Right lung (tissue), 10 donors: ENCODE measurements at places on chromosomes 11 and 22.

DNA sequence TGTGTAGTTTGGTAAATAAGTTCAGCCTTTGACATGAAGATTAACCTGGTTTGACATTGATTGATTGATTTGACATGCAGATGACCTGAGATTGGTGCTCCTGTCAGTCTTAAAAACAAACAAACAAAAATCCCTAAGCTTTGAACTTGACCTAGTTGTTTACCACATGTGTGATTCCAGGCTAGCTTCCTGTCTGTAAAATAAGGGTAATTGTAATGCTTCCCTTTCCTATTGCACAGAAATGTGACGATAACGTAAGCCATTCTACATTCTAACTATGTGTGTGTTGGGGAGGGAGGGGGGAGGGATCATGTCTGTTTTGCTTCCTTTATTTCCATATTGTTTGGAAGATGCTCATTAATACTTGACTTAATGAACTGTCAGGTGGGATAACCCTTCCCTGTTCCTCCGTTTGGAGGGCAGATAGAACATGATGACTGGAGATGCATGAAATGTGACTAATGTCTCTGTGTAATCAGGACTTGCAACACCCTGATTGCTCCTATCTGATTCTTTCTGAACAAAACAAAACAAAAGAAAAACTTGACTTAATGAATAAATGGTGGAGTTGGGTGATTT lies 106.1 kb upstream of the CLMP start:
- peak; percentile 44 for DNase-seq

DNA sequence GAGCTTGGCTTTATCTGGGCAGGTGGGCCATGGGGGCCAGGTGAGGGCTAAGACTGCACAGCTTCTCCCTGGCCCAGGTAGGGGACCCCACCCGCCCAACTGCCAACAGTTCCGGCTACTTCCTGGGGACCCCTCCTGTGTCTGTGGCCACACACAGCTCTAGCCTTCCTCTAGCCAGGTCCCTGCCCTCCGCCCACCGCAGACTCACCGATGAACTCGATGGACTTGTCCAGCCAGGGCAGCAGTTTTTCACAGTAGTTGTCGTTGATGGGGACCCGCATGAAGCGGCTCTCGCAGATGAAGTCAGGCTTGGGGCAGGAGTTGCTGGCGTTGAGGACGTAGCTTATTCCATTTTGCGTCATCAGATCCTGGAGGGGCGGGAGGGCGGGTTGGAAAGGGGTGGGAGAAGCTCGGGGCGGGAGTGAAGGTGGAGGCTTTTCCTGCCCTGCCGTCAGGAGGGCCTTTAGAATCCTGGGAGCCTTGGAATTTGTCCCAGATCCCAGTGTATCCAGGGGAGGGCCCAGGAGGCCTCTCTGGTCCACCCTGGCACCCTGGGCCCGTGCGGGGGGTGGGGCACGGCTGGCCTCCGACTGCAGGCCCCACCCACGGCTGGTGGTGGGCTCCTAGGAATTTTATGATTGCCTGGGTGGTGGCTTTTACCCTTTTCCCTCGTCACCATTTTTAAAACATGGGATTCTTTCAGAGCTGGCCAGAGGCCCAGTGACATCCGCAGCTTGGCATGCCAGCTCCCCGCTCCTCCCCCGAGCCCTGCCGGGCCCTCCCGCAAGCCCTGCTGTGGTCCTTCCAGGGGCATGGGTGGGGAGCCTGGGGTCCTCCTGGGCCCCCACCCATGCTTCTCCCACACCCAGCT lies 13.9 kb downstream of the DUSP8 start:
- DNase-seq, result no peak

GRCh38 chr22:32920734-32921133 lies 119.2 kb downstream of the TIMP3 start:
- no peak for DNase-seq

GRCh38 chr11:1498262-1498661 lies 11.7 kb upstream of the MOB2 start:
- no peak for DNase-seq

GRCh38 chr11:96134602-96135001 lies 208.4 kb downstream of the MAML2 start:
- no peak for DNase-seq

- no peak for DNase-seq
These were observed 8.6 kb downstream of the SLC25A1 start for GRCh38 chr22:19169947-19170318.

- no peak for DNase-seq
These were observed 153.4 kb downstream of the CEP164 start for GRCh38 chr11:117481036-117481435.

GRCh38 chr11:127998421-127998820 lies 588.9 kb downstream of the ETS1 start:
- no peak for DNase-seq

DNA sequence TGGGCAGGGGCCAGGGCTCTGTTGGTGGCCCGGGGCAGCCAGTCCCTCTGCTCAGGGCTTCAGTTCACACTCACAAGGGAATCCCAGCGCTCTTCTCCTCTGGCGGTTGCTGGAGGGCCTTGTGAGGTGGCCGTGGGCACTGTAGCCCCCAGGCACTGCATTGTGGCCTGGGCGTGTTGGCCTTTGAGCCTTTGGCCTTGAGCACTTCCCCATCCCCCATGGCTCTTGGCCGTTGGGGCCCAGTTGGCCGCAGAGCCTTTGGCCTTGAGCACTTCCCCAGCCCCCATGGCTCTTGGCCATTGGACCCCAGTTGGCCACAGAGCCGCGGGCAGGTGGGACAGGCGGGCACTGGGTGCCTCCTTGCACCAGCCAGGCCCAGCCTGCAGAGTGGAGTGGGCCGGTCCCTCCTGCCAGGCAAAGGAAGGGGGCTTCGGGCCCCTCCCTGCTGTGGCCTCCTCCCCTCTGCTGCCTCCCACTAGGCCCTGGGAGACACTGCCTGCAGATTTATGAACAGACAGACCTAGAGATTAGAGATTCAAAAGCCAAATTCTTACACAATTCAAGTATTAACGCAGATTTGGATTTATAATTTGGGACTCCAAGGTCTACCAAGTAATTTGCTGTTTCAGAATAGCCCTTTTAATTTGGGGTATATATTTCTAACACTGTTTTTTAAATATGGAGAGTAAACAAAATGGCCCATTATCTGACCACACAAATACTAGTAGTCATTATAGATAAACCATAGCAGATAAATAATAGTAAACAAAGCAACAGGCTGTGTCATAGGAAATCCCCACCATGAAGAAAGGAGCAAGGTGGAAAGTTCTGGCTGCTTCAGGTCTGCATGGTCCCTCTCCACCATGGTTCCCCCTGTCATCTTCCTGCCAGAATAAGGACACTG lies 18.2 kb upstream of the TXNRD2 start:
- no peak for DNase-seq

DNA sequence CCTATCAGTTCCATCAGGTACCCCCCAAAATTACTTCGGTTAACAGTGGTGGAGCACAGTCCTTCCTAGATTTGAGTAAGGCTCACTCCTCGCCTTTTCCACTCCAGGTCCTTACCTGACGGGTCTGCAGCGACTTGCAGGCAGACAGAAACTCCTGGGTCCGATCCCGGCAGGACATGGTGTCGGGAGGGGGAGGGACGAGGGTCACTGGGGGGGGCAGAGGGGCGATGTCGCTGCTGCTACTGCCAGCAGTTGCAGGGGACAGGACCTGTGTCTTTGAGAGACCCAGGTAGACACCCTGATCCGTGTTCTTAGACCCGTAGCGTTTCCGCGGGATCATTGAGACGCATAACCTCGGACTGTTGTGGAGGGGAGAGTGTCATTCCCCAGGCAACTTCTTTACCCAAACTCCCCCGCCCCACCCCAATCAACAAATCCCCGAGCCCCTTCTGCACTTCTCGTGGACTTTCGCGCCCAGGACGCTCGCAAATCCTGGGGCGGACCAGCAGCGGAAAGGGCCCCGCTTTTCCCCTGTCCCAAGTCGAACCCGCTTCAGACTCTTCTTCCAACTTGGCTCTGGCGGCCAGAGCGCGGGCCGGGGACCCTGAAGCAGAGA lies 839 bp downstream of the STX5 start:
- no peak for DNase-seq

DNA sequence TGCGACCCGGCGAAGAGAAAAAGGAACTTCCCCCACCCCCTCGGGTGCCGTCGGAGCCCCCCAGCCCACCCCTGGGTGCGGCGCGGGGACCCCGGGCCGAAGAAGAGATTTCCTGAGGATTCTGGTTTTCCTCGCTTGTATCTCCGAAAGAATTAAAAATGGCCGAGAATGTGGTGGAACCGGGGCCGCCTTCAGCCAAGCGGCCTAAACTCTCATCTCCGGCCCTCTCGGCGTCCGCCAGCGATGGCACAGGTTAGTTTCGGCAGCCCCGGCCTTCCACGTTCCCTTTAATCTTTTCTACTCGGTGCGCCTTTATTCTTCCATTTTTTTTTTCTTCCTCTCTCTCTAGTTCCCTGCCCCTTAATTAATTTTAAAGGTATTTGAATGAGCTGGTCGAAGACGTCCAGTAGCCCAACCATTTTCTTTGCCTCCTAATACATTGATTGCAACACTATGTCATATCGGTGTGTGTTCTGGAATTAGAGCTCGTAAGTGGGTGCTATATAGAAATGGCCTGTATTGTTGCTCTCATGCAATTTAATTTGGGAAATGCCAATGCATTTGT lies 537 bp downstream of the EP300 start:
- DNase-seq, result peak; percentile 38

GRCh38 chr11:36848660-36849059 lies 250.6 kb upstream of the RAG2 start:
- peak; percentile 10 for DNase-seq

GRCh38 chr11:69698362-69698761 lies 5.5 kb downstream of the FGF19 start:
- DNase-seq, result no peak

GRCh38 chr11:16881074-16881709 lies 133.0 kb downstream of the PLEKHA7 start:
- no peak for DNase-seq

- DNase-seq, result no peak
These were observed 116.2 kb downstream of the NECTIN1 start for GRCh38 chr11:119612814-119613213.

- peak; percentile 51 for DNase-seq
These were observed 43.0 kb upstream of the USP47 start for GRCh38 chr11:11798586-11799438.

DNA sequence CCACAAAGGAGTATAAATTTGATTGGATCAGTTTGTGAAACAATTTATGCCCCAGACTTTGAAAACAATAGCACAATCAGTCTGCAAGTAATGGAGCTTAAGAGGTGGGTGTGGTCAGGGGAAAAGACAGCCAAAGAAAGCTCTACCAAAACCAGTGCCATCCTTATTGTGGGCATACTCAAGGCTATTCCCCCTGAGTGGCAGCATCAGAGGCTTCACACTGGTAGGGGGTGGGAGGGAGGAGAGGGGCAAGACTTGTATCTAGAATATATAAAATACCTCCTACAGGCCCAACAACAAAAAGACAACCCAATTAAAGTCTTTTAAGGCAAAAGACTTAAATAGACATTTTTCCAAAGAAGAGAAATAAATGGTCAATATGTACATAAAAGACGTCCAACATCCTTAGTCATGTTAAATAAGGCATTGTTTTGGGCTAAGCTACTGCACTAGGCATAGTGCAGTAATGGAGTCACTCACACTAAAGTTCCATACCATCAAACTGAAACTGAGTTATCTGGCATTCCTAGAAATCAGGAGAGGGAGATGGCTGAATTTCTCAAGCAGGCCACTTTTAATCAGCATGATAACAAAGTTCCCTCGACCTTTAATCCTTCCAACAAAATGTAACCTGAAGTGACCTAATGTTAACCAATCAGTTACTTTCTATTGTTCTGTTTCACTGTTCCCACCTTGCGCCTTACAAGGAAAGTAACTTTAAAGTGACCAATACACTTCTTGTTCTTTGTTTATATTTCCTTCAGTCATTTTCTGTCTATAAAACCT lies 24.8 kb downstream of the NARS2 start:
- DNase-seq, result no peak

GRCh38 chr11:17294033-17294432 lies 17.5 kb downstream of the NUCB2 start:
- DNase-seq, result no peak

- DNase-seq, result peak; percentile 4
These were observed 27.7 kb downstream of the DNAJC24 start for GRCh38 chr11:31397239-31397834.

- DNase-seq, result no peak
These were observed 1.7 kb upstream of the LDHA start for GRCh38 chr11:18392434-18393321.

DNA sequence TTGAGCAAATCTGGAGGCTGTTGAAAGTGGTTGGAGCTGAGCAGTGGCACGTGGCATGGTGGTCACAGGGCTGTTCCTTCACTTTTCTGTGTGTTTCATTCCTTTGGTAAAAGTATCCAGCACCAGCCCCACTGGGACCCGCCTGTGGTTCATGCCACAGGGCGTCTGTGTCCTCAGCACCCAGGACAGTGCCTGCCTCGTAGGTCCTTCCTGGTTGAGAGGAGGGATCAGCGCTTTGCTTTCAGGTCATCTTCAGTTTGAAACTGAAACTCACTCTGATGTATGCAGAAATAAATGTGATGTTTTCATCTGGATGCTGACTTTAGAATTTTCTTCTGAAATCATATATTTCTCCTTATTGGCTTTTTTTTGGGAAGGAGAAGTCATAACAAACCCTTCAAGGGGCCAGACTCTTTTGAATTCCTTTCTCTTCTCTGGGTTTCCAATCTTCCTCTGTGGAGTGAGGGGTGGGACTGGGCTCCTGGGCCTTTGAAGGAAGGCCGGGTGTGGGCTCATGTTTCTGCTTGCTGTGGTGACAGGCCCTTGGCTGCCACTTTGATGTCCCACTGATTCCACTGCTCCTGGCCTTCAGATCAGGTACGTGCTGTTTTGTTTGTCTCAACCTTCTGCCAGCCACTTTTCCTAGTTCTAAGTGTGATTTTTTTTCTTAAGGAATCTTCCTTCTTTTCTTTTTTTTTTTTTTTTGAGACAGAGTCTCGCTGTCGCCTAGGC lies 26.2 kb downstream of the TBC1D22A start:
- no peak for DNase-seq

GRCh38 chr22:43320943-43321900 lies 21.9 kb downstream of the SCUBE1 start:
- DNase-seq, result no peak

DNA sequence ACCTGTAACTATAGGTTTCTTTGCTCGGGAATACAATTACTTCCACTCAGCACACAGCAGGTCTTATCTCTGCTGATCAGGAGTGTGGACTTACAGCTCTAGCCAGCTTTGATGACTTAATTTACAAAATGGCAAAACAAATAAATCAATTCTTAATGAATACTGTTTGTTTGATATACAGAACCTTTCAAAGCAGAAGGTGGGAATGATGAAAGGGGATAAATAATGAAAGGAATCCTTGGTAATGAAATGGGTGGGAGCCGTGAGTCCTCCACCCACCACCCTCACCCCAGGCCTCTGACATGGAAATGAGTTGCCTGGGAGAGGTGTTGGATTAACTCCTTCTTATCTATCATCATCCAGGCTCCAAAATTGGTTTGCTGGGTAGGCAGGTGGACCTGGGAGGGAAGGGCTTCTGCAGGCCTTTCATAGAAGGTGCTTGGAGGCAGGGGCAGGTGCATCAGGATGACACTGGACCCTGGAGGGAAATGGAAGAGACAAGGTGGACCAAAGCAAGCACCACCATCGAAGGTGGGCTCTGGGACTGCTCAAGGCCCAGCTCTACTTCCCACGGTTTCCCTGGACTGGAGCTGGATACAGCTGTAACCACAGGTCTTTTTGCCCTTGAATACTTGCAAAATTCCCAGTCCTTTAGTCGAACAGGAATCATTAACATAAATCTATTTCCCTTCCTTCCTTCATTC lies 23.0 kb downstream of the POU2AF1 start:
- no peak for DNase-seq
